ENCODE measurements at places on chromosomes 12 and 14.

GRCh38 chr12:4091016-4091743 lies 182.4 kb upstream of the CCND2 start:
- no peak for DNase-seq

GRCh38 chr14:103103461-103104388 lies 9.2 kb downstream of the EXOC3L4 start:
- no peak for DNase-seq

DNA sequence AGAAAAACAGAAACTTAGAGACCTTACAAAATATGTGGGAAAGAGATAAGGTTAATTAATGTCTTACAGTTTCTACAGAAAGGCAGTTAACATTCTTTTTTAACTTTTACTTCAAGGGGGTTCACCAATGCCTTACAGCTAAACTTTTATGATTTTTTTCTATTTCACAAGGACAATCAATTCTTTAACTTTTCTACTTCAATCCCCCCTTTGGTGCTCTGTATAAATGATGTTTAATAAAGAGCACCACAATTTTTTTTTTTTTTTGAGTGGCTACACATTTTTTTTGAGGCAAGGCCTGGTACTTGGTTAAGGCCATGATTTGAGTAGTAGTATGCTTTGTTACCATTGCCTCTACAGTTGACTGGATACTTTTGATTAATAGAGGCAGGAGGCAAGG lies 279.6 kb downstream of the PRKD1 start:
- no peak for DNase-seq

- DNase-seq = no peak
Observed at GRCh38 chr14:43449291-43449690, 1057.8 kb downstream of the FSCB start.

- no peak for DNase-seq
Observed at GRCh38 chr12:112557951-112558630, 139.3 kb downstream of the PTPN11 start.

DNA sequence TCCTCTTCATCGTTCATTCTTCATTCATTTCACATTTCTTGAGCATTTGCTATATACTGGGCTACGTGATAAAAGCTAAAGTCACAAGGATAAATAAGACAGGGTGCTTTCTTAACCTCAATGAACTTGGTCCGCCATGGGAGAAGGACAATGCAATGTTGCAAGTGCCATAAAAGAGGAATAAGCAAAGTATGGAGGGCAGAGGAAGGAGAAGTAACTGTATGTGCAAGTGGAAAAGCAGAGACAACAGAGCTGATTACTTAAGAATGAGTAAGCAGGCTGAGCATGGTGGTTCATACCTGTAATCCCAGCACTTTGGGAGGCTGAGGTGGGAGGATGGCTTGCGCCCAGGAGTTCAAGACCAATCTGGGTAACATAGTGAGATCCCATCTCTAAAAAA lies 14.4 kb downstream of the AREL1 start:
- DNase-seq = no peak

DNA sequence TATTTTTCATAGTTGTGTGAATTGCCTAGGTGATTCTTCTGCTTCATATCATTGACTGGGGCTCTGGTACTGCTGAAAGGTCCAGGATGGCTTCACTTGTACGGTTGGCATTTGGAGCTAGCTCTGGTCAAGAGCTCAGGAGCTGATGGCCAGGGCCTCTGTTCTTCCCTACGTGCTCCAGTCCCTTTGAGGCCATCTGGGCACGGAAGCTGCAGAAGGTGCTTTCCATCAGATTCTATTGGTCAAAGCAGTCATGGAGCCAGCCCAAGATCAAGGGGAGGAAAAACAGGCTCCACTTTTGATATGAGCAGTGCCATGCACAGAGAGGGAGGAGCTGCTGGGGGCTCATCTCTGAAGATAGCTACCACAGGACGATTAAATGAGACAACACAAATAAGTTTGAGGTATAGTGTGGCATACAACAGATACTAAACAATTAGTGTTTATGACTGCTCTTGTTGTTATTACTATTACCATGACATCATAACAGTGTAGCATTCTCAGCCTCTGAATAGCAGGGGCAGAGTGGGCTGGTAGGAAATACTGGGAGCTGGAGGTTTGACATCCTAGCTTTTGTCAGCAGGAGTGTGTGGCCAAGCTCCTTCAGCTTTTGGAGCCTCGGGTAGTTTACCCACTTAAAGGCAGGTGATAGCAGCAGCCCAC lies 10.4 kb downstream of the KRT83 start:
- DNase-seq = no peak

DNA sequence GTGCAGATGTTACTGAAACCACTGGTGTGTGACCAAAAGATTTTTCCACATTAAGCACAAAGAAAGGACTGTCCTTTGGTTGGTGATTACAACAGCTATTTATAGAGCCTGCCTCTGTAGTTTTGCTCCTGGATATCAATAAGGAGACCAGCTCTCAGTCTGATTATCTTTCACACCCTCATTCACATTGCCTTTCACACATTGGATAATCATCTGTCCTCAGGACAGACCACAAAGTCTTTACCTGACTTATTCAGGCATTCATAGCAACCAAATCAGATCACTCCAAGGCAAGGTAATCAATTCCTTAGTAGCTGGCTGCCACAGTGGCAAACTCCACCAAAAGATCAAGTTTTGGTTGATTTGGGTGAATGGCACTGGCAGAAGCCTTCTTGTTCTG lies 59.6 kb upstream of the CPSF6 start:
- DNase-seq = no peak

- DNase-seq = no peak
Observed at GRCh38 chr12:66600903-66601302, 78.0 kb downstream of the GRIP1 start.

- DNase-seq = no peak
Observed at GRCh38 chr12:112848338-112848715, 56.8 kb downstream of the RPH3A start.

GRCh38 chr12:43169115-43169681 lies 382.8 kb downstream of the ADAMTS20 start:
- no peak for DNase-seq

GRCh38 chr12:93230326-93230720 lies 147.4 kb upstream of the NUDT4 start:
- DNase-seq = no peak

DNA sequence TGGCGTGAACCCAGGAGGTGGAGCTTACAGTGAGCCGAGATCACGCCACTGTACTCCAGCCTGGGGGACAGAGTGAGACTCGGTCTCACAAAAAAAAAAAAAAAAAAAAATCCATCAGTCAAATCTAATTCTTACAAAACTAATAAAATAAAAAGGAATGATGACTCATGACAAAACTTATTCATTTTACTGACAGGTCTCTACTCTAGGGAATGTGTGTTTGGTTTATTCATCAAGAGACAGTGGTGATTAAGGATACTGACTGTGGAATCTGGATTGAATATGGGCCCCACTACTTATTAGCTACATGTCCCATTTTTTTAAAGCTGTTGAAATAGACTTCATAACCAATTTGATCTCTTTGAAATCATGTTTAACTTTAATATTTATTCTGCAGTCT lies 29.3 kb upstream of the GAS2L3 start:
- DNase-seq = no peak

- no peak for DNase-seq
Observed at GRCh38 chr12:56457817-56458216, 3.4 kb upstream of the MIP start.

GRCh38 chr12:131684015-131684725 lies 26.7 kb upstream of the SFSWAP start:
- no peak for DNase-seq

DNA sequence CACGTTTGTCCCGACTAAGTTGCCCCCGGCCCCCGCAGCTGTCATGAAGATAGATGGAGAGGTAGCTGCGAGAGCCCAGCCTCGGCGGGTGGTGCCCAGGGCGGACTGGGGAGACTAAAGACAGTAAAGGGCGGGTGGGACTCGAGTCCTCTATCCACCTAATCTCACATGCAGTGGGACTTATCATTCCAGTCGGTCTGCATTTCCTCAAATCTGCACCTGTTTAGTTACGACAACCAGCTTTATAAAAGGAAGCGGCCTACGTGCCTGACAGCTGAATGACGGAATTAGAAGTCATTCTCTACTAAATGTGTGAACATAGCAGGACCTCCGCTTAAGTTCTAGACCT lies 109.8 kb upstream of the EGLN3 start:
- no peak for DNase-seq
